CD4-positive, alpha-beta memory T cell (primary cell): ENCODE measurements at places on chromosomes 3 and 15. TPM values are rescaled to one million over a fixed set of nuclear protein-coding genes. Genes with fewer than 3 reads are reported as not detected.

- H3K27ac ChIP-seq: no peak overlapping the region
- no peaks in the 10 kb centered on the region for H3K36me3 ChIP-seq
- no peaks in the 10 kb centered on the region for H3K27me3 ChIP-seq
- DNase-seq: no peak
- no peak overlapping the region for H3K4me3 ChIP-seq
Observed at GRCh38 chr15:66906668-66907614, 158.5 kb upstream of the SMAD3 start.

DNA sequence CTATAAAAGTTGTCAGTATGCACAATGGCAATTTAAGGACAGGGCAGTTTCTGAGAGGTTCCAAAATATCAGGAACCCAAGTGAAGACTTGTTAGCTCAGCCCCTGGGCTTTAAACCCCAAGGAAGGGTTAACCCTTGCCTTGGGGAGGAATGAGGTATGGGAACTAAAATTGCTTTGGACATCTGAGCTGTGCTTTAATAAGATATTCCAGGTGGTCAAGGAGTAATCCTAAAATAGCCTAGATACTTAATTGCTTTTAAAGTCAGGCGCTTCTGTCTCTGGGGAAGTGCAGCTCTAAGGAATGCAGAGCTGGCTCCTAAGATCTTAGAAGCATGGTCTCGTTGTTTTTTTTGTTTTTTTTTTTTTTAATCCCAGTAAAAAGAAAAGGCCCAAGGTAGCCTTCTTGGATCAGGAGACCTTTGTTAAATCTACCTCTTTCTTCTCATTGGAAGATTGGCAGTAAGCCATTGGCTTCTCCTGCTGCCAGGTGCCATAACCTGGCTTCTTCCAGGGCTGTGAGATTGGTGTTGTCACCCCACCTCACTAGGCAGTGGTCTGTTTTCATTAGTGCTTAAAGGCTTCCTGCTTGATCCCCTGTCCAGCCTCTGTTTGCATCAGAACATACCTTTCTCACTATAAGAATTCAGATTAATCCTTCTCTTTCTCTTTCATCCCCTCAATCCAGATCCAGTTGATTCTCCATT, 24.5 kb downstream of the ARID3B start:
- H3K36me3 ChIP-seq: peaks cover 12% of the 10 kb centered on the region
- no peaks in the 10 kb centered on the region for H3K27me3 ChIP-seq
- no peaks in the 10 kb centered on the region for H3K4me1 ChIP-seq
- no peak overlapping the region for H3K27ac ChIP-seq

DNA sequence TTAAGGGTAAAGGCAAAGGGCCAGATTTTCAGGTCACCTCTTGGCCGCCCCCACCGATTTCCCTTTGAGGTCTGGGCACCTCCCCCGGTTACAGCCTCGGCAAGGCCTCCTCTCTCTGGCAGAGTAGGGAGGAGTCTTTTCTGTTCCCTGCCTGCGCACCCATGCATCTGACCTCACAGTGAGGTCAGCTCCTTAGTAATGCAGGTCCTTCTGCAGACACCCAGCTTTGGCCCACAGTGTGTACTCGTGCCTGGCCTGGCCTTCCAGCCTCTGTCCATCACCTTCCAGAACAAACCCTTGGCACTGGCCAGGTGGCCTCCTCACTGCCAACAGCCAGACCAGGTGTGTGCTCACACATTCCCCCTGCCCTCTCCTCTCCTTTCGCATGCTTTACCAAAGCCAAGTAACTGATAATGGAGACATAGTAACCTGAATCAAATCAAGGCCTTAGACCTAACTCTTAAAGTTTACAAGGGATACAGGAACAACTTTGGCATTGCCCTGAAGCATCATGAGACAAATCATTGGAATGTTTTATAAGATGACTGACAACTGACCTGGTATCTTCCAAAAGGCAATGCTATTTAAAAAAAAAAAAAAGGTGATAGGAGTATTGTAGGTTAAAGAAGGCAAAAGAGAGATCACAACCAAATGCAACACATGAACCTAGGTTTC, 61.3 kb downstream of the CORO2B start:
- H3K36me3 ChIP-seq: no peaks in the 10 kb centered on the region
- no peak overlapping the region for H3K27ac ChIP-seq
- H3K27me3 ChIP-seq: no peaks in the 10 kb centered on the region
- H3K4me1 ChIP-seq: no peaks in the 10 kb centered on the region
- H3K4me3 ChIP-seq: no peak overlapping the region

Gene PSMA4
- total RNA-seq: 89.8 TPM

Gene GOLGA6A
- total RNA-seq: 0.20 TPM

GRCh38 chr3:103992469-103992868, 1374.2 kb upstream of the ALCAM start:
- no peak overlapping the region for H3K27ac ChIP-seq
- no peaks in the 10 kb centered on the region for H3K27me3 ChIP-seq
- DNase-seq: no peak
- no peaks in the 10 kb centered on the region for H3K36me3 ChIP-seq
- no peak overlapping the region for H3K4me3 ChIP-seq

Gene COMMD4
- total RNA-seq: 33.9 TPM
